ENCODE measurements at places on chromosomes 6 and 20.

DNA sequence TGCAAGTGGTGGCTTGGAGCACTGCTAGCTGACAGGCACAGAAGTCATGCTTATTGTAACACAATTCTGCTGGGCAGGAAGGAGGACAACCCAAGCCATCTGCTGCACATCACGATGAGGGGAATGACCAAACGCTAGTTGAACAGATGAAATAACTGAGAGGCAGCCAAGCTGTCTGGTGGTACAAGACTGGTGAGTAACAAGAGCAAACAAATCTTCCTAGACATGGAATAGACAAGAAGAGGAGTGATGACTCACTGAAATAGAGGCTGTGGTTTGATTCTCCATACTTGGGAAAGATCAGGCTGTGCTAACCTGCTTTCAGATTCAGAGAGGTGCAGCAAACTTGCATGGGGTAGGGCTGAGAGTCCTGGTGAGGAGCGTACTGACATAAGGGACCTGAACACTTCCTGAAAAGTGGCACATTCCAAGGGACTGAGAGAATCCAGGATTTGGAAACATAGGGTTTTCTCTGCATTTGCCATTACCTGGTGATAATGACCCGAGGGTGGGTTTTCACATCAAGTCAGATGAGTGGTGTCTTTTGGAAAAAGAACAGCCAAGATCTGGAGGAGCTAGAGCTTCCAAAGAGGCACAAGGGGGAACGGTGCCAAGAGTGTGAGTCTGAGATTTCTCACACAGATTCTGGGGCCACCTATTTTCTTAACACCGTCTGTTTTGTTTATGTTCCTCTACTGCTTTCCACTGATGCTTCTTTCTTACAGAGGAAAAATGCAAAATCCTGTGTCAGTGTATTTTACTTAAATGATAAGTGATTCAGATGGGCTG is 60.0 kb downstream of the PRL start:
- H3K36me3 ChIP-seq, result no peaks in the 10 kb centered on the region
- no peak for DNase-seq
- no peak overlapping the region for H3K27ac ChIP-seq
- no peaks in the 10 kb centered on the region for H3K27me3 ChIP-seq

GRCh38 chr20:3133155-3133554 is 26.5 kb downstream of the FASTKD5 start:
- DNase-seq, result no peak
- H3K4me3 ChIP-seq, result no peak overlapping the region
- no peak overlapping the region for H3K27ac ChIP-seq
- H3K4me1 ChIP-seq, result no peaks in the 10 kb centered on the region
- H3K36me3 ChIP-seq, result no peaks in the 10 kb centered on the region

DNA sequence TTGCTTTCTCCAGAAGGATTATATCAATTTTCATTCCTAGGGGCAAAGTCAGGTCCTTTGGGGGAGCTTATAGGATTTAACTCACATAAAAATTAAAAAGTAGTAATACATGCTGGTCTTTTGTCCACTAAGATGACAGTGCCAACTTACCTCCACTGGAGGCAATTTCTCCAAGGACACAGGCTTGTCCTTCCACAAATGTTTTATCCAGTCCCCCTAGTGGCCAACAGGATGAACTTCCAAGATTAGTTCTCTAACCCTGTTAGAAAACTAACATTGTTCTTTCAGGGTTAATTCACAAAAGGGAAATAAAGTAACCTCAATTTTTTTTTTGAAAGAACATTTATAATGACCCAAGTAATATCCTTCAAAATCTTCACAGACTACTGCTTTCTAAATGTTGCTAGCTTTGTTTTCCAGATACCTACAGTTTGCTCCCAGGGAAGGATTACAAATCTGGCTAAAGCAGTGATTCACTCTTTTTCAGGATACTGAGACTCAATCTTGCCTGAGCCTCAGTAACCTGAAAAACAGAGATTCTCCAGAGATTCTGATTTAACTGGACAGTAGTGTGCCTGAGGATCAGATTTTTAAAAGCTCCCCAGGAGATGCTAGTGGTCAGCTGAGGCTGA is 31.7 kb upstream of the UBR2 start:
- DNase-seq, result peak; percentile 36
- no peak overlapping the region for H3K4me3 ChIP-seq
- no peaks in the 10 kb centered on the region for H3K36me3 ChIP-seq
- no peaks in the 10 kb centered on the region for H3K27me3 ChIP-seq
- no peak overlapping the region for H3K27ac ChIP-seq

DNA sequence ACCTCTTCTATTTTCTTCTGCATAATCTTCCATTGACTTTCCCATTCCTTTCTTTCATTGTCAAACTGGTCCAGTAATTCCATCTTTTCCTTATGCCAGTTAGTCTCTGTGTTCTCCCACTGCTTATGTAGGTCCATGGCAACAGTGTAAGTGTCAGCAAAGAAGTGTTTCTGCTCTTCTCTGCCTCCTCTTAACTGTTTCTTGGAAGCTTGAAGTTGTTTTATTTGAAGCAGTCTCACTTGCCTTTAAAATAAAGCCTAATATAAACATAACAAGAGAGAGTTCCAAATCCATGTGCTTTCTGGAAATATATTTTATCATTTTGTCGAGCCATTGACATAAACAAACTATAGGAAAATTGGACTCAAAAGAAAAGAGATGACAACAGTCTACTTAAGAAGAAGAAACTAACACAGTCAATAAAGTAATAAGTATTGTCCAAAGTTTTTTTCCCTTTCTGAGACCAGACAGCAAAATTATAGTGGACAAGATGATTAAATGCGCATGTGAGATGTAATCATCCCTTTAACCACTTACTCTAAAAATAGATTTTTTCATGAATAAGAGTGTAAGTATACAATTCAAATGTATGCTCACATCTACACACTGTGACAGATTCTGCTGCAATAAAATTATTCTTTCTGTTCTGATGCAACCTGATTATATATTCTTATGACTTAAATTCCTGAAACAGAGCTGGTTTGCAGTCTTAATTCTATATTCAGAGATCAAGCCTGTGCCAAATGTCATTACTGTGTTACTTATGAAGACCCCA is 5.2 kb downstream of the KIAA0408 start:
- H3K36me3 ChIP-seq, result no peaks in the 10 kb centered on the region
- H3K4me1 ChIP-seq, result no peaks in the 10 kb centered on the region
- DNase-seq, result no peak
- H3K4me3 ChIP-seq, result no peak overlapping the region
- no peak overlapping the region for H3K27ac ChIP-seq

DNA sequence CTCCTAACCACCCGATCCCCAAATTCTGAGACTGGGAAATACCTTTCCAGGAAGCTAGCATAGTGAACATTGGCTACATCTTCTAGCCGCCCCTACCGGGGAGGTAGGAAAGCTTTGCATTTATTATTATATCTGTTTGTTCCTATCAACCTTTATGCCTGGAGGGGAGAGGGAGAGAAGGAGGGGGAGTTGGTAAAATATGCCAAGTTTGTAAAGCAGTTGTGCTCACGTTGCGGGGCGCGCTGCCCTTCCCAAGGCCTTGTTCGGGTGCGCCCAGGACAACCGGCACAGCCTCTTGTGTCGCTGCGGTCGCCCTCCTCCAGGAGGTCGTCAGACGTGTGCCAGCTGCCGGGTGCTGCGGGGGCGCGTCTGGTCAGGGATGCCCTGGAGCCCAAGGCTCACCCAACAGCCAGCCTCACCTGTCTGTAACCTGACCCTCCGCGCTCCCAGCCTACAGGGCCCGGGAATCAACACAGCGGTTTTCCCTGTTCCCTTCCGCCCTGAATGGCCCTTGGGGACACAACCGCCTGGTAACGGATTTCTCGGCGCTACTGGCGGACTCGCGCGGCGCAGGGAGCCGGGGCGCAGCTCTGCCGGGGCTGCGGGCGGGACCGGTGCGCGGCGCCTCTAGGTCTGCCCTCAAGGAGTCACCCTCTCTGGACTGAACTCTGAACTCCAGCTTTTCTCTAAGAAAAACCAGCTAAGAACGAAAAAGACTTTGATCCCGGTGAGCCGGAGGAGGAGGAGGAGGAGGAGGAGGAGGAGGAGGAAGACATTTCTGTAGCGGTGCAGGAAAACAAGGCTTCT is 1.1 kb upstream of the OVOL2 start:
- no peak for DNase-seq
- peaks cover 20% of the 10 kb centered on the region for H3K27me3 ChIP-seq
- no peak overlapping the region for H3K27ac ChIP-seq
- H3K36me3 ChIP-seq, result no peaks in the 10 kb centered on the region
- no peak overlapping the region for H3K4me3 ChIP-seq
- no peaks in the 10 kb centered on the region for H3K4me1 ChIP-seq

Data from CD8-positive, alpha-beta memory T cell (primary cell).